ENCODE measurements at places on chromosomes 13 and 19. TPM values are rescaled to one million over a fixed set of nuclear protein-coding genes. Genes with fewer than 3 reads are reported as not detected.

- DNase-seq = no peak
Observed at GRCh38 chr19:18227781-18228271, 1.6 kb upstream of the PDE4C start.

GRCh38 chr19:45097776-45098520 lies 5.0 kb downstream of the PPP1R37 start:
- no peak for DNase-seq

CILP2 gene
- total RNA-seq = 0.12 TPM

GRCh38 chr19:3149526-3150505 lies 14.0 kb downstream of the GNA15 start:
- no peak for DNase-seq

GRCh38 chr13:18960637-18961227 lies 220.9 kb downstream of the TUBA3C start:
- DNase-seq = no peak

GRCh38 chr13:30565658-30566057 lies 52.1 kb upstream of the USPL1 start:
- no peak for DNase-seq

Data from lower lobe of right lung (tissue), 2 donors.